ENCODE measurements at places on chromosomes 4 and X.
A peak's percentile ranks its signal among the peaks of the same experiment; 100 is the strongest.

- no peak for DNase-seq
Measured at GRCh38 chr4:130028552-130028951, 932.6 kb downstream of the C4orf33 start.

- DNase-seq, result no peak
Measured at GRCh38 chrX:118115953-118116712, 477 bp downstream of the KLHL13 start.

DNA sequence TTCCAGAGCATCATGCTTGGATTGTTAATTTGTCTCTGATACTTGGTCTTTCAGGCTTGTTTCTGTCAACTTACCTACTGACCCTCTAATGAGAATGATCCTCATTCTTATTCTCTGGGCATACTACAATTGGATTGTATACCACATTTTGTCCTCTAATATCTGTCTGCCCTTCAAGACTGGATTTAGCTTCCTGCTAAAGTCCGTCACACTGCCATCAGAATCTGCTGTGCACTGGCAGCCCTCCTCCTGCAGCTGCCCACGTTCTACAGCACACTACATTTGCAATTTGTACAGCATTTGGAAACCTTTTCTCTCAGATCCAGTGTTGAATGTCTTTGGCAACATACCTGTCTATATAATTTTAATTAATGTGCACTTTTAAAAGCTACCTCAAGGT is 183.1 kb downstream of the ZNF330 start:
- DNase-seq, result no peak

DNA sequence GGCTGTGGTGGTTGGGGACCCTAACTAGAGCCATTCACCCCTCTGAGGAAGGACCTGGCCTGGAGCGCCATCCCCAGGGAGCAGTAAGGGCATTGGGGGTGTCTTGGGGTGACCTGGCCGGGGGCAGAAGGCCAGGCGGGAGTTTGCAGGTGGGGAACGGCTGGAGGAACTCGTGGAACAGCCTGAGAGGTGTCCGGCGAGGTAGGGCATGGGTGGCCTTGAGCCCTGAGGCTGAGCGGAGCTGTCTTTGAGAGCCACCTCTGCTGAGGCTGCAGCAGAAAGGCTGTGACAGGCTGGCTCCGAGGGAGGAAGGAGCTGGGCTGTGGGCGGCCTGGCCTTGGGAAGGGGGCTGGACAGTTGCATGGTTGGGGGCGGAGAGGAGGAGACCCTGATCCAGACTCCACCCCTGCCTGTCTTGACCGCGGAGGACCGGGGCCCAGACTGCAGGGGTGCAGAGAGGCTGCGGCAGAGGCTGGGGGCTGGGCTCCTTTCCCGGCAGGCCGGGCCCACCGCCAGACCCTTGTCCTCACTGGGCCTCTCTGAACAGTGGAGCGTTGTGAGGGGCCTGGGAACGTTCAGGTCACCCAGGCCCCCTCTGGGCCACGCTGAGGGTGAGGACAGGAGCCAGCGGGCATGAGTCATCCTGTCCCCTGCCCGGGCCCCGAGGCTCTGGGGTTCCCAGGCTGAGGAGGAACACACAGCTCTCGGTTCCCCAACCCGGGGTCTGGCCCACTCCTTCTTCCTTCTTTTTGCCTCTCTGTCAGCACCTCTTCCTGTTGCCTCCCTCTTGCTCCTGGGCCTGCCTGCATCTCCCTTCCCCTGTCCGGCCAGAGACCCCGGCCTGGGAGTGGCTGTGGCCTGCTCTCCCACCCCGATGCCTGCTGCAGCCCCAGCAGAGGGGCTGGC is 8.1 kb downstream of the SH3BP2 start:
- no peak for DNase-seq

GRCh38 chr4:55303760-55304165 is 42.3 kb upstream of the SRD5A3 start:
- DNase-seq, result no peak

GRCh38 chr4:101244349-101244748 is 103.0 kb downstream of the PPP3CA start:
- no peak for DNase-seq

- DNase-seq, result no peak
Measured at GRCh38 chrX:133417364-133417763, 2.1 kb upstream of the GPC4 start.

GRCh38 chr4:6591781-6592180 is 16.8 kb downstream of the MAN2B2 start:
- DNase-seq, result no peak

- no peak for DNase-seq
Measured at GRCh38 chr4:83207497-83208101, 77.0 kb downstream of the COQ2 start.

- no peak for DNase-seq
Measured at GRCh38 chr4:81906905-81907304, 435.2 kb upstream of the RASGEF1B start.

DNA sequence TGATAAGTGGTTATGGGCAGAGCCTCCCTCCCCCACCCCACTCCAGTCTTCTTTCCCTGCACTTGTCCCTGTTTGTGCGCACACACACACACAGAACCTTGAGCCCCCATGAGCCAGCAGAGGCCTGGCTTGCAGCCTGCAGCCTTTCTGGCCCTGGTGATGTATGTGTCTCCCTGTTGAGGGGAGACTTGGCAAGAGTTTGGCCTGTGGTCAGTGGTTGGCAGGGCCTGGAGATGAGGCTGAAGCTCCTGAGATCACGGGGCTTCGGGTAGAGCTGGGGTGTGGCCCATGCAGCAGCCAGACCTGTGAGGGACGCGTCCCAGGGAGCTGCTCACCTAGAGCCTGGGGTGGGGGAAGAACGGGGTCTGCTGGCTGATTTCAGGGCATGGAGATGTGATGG is 2.3 kb downstream of the GPR173 start:
- no peak for DNase-seq

- no peak for DNase-seq
Measured at GRCh38 chr4:119084513-119084912, 51.1 kb upstream of the MYOZ2 start.

DNA sequence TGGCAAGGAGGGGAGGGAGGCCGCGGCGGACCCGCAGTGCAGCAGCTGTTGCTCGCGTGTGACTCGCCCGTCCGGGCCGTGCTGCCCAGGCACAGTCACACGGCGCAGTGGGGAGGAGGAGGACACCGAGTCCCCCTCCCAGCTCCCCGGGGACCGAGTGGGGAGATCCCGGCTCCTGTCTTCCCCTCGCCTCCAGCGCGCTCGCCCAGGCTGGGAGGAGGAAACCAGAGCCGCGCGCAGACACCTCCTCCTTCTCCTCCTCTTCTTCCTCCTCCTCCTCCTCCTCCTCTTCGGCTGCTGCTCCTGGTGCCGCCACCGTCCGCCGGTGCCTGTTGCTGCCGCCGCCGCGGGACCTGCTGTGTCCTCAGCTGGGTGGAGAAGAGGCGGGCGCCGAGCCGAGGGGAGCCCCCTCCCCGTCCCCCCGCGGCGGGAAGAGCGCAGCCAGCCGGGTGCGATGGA is at the start of gene TBC1D1:
TBC1D1 (plus strand) TSS at position 284 of the 459 bp plus-strand sequence. CDS start 11,012 bp downstream, outside the sequence.
- DNase-seq, result peak; percentile 7
